ENCODE measurements at places on chromosomes 7 and 10.

DNA sequence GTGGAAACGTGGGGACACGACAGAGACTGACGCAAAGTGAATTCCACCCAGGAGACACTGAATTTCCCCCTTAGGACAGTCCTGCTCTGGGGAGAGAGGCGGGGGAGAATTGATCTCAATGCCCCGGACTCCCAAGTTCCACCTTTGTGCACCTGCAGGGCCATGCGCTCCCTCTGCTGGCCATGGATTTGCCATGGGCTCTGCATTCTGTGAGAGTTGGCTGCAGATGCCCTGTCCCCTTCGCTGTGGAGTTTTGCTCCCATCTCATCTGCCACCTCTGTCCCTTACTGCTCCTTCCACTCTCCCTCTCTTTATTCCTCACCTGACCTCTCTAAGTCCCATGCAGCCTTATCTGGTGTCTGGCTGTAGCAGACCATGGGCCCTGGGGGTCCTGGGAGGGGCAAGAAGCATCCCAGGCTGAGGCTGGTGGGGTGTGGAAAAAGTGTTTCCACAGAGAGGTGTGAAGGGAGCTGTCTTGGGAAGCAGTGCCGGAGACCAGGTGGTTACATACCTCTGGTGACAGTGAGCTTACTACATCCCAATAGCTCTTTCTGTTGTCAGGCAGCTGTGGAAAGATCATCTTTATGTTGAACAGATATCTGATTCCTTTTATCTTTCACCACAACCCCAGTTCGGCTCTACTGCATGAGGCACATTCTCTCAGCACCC is 14.3 kb downstream of the GHRHR start:
- DNase-seq = no peak

DNA sequence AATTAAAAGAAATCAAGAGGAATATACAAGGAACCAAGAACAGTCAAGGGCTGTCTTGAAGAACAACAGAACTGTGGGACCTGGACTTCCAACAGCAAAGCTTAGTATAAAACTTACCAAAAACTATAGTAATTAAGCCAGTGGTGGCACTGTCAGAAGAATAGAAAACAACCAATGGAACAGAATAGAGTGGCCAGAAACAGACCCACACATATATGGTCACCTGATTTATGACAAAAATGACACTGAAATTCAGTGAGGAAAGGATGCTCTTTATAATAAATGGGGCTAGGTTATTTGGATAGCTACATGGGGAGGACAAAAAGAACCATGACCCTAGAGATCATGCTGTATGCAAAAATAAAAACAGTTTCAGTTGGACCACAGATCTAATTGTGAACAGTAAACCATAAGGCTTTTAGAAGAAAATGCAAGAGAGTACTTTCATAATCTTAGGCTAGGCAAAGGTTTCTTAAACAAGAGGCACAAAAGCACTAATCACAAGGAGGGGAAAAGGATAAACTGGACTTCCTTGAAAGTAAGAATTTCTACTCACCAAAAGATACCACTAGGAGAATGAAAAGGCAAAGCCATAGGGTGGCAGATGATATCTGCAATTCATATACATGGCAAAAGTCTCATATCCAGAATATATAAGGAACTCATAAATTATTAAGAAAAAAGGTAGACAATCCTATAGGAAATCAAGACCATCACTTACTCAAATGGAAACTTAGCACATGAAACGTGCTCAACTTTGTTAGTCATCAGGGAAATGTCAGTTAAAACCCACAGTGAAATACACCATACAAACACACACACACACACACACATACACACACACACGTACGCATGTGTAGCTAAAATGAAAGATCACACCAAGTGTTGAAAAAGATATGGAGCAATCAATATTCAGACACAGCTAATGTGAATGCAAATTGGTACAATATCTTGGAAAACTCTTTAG is 20.8 kb downstream of the HYCC1 start:
- DNase-seq = no peak

GRCh38 chr7:52120912-52121311 is 804.3 kb upstream of the COBL start:
- no peak for DNase-seq

DNA sequence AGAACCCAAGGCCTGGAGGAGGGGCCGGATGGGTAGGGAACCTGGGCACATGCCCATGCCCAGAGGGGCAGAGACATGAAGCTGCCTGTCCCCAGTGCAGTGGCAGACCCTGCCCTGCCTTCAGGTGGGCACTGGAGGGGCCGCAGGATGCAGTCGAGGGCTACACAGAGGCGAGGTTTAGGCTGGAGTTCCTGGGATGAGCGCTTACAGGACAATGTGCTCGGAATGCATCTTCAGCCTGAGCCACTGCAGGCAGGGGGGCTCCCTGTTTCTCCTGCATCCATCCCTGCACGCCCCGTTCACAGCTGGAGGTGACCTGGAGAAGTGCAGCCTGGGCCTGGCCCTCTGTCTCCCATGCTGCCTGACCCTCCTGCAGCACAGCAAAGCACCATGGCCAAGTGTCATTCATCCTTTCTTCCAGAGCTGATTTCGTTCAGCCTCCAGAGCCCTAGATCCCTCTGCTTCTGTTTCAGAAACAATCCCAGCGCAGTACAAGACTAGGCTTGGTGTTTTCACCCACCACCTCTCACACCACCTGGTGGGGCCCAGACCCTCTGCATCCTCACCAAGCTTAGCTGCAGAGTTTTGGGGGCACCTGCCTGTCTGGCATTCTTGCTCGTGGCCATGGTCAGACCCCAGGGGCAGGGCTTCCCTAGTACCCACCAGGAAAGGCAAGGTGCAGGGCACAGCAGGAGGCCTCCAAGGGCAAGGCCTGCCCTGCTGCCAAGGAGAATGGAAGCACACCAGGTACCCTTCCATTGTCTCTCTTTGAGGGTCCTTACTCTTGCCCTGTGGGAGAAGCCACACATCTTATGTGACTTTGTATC is 311.9 kb downstream of the TCERG1L start:
- no peak for DNase-seq

DNA sequence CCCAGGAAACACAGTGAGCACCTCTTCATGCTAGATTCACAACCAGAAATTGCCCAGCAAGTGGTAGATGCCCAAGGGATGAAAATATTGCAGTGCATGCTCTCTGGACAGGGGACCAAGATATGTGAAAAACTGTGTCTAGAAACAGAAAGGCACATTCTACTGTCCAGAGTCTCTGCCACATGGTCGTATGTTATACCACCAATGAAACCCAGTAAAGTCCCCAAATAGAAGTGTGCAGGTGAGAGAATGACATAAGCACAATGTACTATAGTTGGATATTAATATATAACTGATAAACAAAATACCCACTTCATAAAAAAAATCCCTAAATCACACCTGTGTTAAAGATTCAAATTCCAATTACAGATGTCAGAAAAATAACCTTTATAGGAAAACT is 43.8 kb downstream of the RASGEF1A start:
- DNase-seq = no peak

DNA sequence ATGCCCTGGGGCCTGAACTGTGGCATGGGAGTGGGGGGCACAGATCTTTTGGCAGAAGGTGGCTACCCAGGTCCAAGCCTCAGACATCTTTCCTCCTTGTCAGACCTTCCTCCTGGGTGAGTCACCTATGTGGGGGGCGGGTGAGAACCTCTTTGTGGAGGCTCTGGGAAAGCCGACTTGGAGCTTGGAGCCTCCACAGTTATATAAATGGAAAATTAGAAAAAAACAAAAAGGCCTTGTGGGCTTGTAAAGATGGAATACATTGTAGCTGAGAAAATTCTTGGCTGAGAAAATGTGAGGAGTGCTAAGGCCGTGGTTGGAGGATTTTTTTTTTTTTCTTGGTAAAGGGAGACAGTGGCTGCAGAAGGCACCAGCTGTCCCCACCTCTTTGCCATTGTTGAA is 292.5 kb downstream of the CCDC3 start:
- DNase-seq = peak; percentile 47
